ENCODE measurements at places on chromosomes 3 and 15.

DNA sequence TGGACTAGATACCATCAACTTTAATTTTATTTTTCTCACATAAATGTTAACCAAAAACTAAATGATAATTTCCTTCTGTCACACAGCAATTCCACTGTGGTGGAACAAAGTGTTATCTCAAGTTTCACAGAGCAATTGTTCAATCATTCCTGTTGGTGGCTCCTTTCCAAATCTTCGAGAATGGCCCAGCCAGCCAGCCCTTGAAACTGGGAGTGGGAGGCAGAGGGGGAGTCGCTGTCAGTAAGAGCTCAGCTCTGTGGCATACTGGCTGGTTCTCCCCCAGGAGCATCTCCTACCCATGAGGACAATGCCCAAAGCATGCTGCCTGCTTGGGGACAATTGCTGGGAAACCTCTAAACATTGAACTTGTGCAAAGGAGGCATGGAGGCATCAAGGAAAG is 47.7 kb downstream of the MECOM start:
- no peak for DNase-seq

DNA sequence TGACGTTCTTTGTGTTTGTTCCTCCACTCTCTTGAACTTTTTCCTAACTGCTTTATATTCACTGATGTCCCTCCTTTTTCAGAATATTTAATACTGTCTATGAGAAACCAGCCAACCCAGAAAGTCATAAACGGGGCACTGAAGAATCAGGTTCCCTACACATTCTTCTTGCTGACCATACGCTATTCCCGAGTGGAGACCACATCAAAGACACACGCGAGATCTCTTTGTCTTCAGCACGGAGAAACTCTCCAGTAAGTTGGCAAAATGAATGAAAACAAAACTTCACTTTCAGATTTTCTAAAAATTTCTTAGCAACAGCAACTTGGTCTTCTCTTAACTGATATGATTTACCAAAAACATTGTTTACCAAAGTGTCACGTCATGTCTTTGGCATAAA is 22.6 kb downstream of the FAM174B start:
- DNase-seq: no peak

GRCh38 chr3:10011631-10012030 is 14.6 kb upstream of the FANCD2 start:
- no peak for DNase-seq

DNA sequence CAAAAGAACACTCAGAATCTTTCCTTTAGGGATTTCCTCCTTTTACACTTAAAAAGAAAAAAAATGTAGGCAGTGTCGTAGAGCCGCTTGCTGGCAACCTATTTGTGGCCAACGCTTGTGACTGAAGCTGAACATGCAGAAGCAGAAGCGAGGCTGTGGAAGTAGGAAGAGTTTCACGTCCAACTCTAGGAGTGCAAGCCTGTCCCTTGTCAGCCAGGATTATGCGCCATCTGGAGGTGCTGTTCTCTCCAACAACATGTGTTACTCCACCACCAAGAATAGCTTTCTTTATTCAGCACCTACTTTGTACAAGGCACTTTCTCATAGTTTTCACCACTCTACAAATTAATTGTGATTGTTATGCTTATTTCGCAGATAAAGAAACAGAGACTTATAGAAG is 223.2 kb upstream of the LMCD1 start:
- DNase-seq: no peak

GRCh38 chr3:179299316-179299715 is 23.5 kb upstream of the ZNF639 start:
- no peak for DNase-seq

GRCh38 chr3:170049146-170050000 is 11.6 kb downstream of the GPR160 start:
- DNase-seq: no peak

DNA sequence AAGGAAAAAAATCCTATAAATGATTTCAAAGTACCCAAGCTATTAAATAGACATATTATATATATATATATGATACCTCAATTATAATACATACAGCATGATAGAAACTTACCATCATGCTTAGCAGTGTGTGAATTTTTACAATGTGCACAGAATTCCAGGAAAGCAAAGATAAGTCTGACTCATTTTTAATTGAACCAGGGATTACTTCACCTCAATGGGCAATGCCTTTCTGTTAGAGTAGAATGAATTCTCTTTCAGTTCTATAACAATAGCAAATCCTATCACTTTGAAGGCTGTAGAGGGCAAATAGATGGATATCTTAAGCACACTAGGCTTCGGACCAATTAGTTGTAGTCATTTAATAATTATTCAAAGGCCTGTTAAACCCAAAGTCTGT is 54.8 kb upstream of the P3H2 start:
- DNase-seq: no peak

GRCh38 chr3:169666076-169666375 is 2.5 kb upstream of the MECOM start:
- DNase-seq: no peak

DNA sequence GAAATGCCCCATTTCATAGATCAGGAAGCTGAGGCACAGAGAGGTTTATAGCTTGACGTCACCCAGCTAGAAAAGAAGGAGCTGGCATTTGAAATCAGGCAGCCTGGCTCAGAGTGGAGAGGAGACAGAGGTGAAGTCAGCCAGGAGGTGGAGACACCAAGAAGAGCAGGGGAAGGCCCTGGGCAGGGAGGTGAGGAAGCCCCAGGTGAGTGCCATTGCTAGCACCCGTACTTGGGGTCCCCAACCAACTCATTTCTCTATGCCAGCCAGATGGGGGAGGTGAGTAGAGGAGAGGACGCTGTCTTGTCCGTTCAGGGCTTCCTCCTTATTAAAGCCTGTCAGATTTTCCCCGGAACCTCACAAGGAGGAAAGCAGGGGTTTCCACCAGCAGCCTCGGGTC is 149.6 kb upstream of the TLE3 start:
- no peak for DNase-seq

- DNase-seq: no peak
Observed at GRCh38 chr3:132843851-132844553, 121.8 kb upstream of the NPHP3 start.

DNA sequence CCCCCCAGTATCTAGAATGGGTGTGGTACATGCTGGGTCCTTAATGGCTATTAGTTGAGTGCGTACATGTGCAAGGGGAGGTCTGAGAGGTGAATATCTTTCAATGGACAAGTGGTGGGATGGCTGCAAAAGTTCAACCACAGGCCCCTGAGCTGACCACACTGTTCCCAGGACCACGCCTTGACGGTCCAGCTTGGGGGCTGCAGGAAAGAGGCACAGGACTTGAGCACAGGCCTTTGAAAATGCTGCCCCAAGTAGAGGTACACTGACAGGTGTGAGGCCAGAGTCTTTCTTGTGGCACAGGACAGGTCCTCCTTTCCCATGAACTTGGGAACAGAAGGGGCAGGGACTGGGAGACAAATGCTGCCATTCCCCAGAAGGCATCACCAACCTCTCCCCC is 24.0 kb downstream of the AMOTL2 start:
- DNase-seq: no peak

GRCh38 chr3:16332904-16333426 is 68.0 kb downstream of the OXNAD1 start:
- peak; percentile 50 for DNase-seq

DNA sequence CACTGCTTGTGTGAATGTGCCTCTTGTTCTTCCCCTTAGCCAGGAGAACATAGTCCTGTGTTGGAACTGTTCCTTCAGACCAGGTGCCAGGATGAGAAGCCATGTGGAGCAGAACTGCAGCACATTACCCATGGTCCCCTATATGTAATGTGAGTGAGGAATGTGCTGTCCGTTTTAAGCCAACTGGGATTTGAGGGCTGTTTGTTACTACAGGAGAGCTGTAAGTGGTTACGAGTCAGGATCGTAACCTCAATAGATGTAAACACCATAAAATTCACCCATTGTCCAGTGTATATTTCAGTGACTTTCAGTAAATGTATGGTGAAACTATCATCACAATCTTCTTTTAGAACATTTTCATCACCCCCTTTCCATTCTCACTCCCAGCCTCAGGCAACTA is 10.1 kb upstream of the SCAP start:
- DNase-seq: no peak

DNA sequence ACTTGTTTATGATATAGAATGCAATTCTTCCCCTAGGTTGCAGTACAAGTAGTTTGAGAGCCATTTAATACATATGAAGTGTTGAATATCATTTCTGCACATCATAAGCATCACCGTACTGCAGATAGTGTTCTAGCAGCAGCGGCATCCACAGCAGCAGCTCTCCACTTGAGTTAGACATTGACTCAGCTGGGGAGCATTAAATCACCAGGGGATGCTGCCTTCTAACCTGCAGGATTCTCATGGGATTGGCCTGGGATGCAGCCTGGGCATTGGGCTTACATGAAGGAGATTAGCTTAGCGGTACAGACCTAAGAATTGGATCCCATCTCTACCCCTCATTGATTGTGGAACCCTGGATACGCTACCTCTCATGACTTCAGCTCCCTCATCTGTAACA is 43.3 kb downstream of the CNTN3 start:
- no peak for DNase-seq

DNA sequence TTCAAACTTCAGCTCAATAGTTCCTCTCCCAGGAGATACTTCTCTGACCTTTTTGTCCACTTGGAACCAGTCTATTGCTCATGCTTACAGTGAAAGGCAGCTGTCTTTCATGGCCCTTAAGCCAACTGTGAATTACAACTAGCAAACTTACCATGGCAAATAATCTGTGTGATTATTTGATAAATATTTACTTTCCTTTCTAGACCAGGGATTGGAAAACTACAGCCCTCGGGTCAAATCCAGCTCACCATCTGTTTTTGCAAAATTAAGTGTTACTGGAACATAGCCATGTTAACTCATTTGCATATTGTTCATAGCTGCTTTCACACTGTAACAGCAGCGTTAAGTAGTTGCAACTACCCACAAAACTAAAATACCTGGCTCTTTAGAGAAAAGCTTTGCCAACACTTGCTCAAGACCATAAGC is 289.1 kb upstream of the MCTP2 start:
- DNase-seq: no peak

GRCh38 chr3:58998476-58999117 is 51.2 kb downstream of the CFAP20DC start:
- peak; percentile 80 for DNase-seq
